ENCODE measurements at places on chromosomes 16 and 17.
A peak's percentile ranks its signal among the peaks of the same experiment; 100 is the strongest.

GRCh38 chr16:50360033-50360778, 8.6 kb downstream of the BRD7 start:
- DNase-seq, result no peak

DNA sequence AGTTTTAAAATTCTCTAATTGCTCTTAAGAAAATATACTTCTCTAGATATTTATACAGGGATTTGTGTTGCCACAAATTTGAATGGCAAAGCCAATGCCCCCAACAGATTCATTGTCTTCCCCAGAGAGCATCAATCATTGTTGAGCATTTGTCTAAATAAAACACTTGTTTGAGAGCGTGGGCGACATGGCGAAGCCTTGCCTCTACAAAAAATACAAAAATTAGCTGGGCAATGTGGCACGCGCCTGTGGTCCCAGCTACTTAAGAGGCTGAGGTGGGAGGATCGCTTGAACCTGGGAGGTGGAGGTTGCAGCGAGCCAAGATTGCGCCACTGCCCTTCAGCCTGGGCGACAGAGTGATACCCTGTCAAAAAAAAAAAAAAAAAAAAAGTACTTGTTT, 13.4 kb upstream of the SRSF1 start:
- DNase-seq, result no peak

DNA sequence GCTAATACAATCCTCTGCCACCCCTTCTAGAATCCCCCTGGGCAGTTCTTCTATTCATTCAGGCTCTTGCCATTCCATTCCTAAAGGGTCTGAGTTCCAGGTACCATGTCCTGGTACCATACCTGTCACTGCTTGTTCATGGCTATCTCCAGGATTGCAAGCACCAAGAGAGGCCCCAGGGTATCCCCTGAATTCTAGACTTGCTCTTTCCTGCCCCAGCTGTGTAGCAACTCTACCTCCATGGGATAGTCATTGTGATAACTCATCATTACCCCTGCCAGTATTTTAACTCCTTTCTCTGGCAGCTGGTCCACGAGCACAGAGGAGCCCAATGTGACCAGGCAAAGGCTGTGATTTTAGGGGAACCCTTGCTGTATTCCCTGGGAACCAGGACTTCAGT, 143.7 kb upstream of the CDH5 start:
- no peak for DNase-seq

GRCh38 chr16:56373003-56373402, 52.3 kb downstream of the AMFR start:
- DNase-seq, result no peak

GRCh38 chr16:80279656-80280055, 261.1 kb upstream of the DYNLRB2 start:
- no peak for DNase-seq

GRCh38 chr17:69575346-69575761, 160.9 kb downstream of the MAP2K6 start:
- DNase-seq, result peak; percentile 48

GRCh38 chr17:6713130-6713917, at the start of gene SLC13A5:
Gene SLC13A5, minus strand, starts transcription at chr17:6713369. Its CDS starts 36 bp downstream, at chr17:6713333.
- no peak for DNase-seq

DNA sequence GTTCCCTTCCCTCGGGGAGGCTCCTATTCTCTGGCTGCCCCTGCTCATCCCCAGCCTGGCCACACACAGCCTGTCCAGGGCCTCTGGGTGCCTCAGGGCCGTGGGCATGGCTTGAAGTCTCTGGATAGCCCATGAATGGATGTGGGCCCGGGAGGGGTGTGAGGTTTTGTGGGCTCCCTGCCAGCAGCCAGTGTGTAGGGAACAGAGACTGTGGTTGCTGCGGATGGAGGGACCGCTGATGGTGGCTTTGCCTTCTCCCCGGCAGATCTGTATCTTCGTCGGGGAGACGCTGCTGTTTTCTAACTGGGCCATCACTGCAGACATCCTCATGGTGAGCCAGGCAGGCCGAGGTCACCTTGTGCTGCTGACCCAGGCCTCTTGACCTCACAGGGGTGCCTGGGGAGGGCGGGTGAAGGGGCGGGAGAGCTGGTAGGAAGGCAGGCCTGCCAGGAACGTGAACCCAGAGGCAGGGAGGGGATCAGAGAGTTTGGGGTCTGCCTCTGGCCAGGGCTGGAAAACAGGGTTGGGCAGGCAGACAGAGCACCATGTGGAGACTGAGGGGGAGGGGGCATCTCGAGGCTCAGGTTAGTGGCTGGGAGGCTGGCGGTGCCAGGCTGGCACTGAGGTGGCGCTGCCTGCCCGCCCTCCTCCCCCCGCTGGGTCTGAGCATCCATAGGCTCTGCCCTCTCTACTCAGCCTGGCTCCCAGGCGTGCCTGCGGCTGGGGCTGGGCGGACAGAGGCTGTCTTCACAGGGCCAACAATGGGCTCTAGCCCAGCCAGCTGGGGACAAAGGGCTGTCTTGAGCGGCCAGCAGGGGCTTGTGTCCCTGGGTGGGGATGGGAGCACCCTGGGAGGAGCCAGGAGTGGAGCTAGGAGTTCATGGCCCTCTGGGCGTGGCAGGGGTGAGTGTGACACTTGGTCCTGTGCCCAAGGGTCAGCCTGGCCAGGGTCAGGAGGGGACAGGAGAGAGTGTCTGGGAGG, 21.4 kb downstream of the MYBBP1A start:
- no peak for DNase-seq

Data from AG04450 (cell line).